ENCODE measurements at places on chromosomes 3 and 15.
A peak's percentile ranks its signal among the peaks of the same experiment; 100 is the strongest.

- no peak for DNase-seq
Observed at GRCh38 chr15:83320404-83320803, 35.9 kb upstream of the BNC1 start.

GRCh38 chr15:86611417-86612040 is 531.9 kb downstream of the AGBL1 start:
- DNase-seq: no peak

DNA sequence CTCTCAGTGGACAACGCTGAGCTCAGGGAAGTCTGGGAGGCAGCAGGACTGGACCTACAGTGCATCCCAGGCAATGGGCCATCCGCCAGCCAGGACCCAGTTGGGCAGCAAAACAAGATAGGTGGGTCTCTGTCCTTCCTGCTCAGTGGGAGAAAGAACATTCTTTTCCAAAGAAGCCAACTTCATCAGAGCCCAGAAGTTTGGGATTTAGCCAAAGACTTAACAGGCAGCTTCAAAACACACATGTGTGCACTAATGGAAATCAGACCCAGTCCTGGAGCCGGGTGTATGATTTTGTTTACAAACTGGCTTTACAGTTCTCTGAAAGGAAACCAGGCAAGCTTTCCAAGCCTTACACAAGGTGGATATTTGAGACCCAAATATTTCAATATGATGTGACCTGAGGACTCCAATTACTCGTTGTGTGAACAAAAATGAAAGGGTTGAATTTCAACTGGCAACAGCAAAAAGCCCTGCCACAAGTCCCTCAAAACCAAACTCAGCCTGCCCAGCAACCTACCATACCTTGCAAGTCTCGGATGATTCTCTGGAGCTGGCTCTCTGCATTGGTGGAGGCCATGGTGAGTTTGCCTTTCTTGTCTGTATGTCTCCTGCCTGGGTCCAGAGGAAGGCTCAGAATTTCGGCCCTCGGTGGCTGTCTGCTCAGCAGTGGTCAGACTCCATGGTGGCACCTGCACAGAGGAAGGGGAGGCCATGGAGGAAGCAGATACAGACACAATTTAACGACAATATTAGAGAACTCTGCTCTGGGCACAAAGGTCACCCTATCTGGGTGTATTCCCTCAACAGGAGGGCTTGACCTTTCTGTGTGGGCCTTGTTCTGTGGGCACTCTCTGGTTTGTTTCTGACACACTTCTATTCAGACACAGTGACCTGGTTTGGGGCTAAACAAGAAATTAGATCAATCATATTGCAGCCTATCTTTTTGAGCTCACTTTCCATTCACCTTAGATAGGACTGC is 11.0 kb downstream of the FYCO1 start:
- DNase-seq: no peak

GRCh38 chr3:146142757-146143156 is 18.2 kb downstream of the PLOD2 start:
- DNase-seq: no peak

GRCh38 chr3:108830991-108831614 is 8.5 kb downstream of the TRAT1 start:
- no peak for DNase-seq

DNA sequence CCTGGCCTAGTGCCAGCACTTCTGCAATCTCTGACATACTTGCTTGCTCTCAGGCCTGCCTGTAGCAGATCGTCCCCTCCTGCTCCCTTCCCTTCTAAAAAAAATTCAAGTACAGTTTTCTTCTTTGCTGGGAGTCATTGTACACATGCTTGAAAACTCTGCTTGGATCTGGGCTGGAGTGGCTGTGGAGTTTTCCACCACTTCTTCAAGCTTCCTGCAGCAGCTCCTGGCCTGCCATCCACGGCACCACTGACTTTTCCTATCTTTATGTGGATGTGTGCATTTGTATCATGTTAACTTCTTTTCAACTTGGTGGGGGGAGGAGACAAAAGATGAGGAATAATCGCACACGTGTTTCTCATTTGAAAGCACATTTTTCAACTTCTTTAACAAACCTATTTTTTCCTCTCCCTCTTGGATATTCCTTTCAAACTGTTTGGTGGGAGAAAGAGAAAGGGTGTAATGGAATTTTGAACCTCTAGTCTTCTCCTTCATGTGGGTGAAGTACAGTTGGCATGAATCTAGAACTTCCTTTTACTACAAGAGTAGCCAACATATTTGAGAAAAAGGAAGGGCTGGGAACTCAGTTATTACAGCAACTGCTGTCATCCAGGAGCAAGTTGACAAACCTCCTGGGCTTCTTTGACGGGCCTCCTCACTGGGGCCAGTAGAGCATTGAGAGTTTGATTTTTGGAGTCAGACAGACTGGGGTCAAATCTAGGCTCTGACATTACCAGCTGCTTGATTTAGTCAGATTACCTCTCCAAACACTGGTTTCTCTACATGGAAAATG is 61.2 kb upstream of the LRTM1 start:
- DNase-seq: no peak

- no peak for DNase-seq
Observed at GRCh38 chr15:55118344-55118870, 78.3 kb downstream of the RSL24D1 start.

DNA sequence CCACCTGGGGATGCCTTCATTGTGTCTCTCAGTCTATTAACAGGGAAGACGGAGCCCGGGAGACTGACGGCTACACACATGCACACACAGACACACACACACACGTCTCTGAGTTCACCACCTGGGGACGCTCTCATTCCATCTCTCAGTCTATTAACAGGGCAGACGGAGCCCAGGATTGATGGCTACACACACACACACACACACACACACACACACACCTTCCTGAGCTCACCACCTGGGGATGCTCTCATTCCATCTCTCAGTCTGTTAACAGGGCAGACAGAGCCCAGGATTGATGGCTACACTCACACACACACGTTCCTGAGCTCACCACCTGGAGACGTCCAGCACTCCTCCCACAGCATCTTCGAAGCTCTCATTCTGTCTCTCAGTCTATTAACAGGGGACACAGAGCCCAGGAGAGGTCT is 143.9 kb downstream of the OR4M2 start:
- DNase-seq: no peak

DNA sequence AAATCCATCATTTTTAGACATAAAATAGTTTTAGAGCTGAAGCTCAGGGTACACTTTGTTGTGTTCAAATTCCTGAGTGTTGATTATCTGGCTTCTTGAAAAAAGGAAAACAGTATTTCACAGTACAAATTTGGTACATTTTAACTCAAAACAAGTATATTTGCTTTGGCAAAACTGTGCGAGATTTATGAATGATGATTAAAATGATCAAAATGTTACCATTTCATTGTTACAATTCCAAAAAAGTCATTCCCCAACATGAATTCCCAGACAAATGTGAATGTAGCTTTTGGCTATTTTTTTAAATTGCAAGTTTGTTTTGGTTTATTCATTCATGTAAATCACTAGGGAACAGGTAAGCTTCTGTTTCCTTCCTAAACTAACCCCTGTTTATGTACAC is 347.4 kb upstream of the DCBLD2 start:
- no peak for DNase-seq

DNA sequence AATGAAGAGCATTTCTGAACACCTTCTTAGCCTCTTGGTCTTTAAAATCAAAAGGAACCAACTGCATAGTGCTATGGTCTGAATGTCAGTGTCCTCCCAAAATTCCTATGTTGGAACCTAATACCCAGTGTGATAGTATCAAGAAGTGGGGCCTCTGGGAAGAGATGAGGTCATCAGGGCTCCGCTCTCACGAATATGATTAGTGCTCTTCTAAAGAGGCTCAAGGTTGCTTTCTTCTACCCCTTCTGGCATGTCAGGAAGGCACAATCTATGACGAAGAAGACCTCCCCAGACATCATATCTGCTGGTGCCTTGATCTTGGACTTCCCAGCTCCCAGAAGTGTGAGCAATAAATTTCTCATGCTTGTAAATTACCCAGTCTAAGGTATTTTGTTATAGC is 209.5 kb downstream of the MAGI1 start:
- no peak for DNase-seq

- no peak for DNase-seq
Observed at GRCh38 chr3:32897981-32898623, 53.3 kb upstream of the CCR4 start.

- no peak for DNase-seq
Observed at GRCh38 chr15:75233504-75234190, 24.5 kb upstream of the GOLGA6C start.

- no peak for DNase-seq
Observed at GRCh38 chr15:65182538-65182937, 2.6 kb downstream of the CLPX start.

GRCh38 chr3:141115789-141116541 is 64.8 kb downstream of the SPSB4 start:
- no peak for DNase-seq

- DNase-seq: no peak
Observed at GRCh38 chr3:149593418-149594160, 64.2 kb downstream of the WWTR1 start.

DNA sequence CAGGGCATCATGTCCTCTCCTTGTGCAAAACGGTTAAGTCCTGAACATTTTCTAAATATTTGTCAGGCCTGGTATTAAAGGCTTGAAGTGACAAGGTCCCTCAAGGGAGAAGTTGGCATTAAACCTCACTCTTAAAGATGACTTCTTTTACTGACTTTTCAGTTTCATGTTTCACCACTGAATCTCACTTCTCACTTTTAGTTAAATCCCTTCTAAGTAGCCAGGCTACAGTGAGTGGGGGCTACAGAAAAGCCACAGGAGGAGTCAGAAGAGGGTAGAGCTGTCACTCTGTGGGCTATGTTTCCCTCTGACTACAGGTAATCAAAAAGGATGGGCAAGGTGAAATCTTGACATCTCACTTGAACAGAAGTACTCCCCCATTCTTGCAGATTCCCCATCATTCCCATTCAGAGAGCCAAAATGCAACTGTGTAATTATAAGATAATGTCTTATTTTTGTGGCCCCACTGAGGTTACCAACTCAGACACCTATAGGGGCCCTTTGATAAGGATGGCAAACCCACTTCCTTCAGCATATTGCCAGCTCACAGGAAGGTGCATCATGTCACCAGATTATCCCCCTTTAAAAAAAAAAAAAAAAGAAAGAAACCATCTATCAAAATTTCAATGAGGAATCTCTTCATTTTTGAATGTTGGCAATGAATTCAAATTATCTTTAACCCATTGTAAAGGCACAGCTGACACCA is 790.1 kb upstream of the CFAP20DC start:
- peak; percentile 18 for DNase-seq

DNA sequence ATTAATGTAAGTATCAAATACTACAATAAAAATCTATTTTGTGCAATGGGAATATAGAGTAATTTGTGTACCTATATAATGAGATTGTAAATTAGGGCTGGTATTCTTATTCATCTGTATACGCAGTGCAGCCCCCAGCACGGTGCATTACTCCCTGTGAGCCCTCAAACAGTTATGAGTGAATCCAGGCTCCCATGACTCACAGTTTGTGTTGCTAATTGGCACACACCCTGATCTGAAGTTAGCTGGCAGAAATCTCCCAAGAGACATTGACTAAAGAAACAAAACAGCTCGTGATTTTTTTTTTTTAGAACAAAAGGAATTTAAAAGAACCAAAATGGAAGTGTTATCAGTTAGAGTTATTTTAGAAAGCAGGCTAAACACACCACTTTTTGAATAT is 15.7 kb downstream of the GK5 start:
- DNase-seq: no peak

DNA sequence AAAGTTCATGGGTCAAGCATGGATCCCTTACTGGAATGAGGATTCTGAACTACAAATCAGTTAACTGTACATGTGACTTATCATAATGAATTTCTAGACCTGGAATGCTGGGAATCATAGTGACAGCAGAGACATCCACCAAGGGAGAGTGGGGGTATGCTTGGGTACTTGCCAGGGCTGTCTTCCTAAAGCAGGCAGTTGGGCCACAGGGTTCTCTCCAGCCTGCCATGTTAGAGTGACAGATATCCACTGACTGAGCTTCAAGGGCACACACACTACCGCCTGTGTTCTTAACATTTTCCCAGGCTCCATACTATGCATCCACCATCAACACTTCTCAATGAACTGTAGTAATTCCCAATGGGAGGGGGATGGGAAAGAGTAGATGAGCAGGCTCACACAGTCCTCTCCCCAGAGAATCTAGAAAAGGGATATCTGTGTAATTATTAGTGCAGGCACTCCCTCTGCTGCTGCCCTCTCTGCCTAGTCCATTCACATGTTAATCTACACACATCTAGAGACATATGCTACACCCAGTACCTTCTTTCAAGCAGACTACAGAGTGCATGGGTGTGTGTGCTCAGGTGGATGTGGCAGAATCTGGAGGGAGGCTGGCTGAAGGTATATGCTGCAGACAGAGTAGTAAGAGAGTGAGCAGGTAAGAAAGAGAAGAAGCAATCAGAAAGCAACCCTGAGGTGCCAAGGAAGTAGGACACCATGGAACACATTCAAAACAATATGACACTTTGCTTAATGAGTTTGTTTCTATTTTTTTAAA is 3.7 kb downstream of the FSTL1 start:
- no peak for DNase-seq

GRCh38 chr3:5579139-5579602 is 391.7 kb downstream of the EDEM1 start:
- DNase-seq: no peak

DNA sequence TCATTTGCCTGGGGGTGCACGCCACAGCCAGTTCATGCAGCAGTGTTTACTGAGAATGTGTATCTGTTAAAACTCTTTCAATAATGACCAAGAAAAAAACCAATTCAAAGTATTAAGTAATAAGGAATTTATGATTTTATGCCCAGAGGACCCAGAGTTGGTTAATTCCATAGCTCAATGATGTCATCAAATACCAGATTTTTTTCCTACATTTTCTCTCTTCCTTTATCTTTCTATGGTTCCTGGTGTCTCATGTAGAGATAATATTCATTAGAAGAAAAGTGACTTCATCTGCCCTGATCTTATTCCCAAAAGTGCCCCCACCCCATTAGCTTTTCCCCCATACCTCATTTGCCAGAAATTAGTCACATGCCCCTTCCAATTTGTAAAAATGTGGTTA is 44.6 kb upstream of the LMCD1 start:
- no peak for DNase-seq

GRCh38 chr15:67023517-67024313 is 41.7 kb upstream of the SMAD3 start:
- DNase-seq: no peak

- DNase-seq: no peak
Observed at GRCh38 chr3:168996622-168997021, 666.9 kb downstream of the MECOM start.

DNA sequence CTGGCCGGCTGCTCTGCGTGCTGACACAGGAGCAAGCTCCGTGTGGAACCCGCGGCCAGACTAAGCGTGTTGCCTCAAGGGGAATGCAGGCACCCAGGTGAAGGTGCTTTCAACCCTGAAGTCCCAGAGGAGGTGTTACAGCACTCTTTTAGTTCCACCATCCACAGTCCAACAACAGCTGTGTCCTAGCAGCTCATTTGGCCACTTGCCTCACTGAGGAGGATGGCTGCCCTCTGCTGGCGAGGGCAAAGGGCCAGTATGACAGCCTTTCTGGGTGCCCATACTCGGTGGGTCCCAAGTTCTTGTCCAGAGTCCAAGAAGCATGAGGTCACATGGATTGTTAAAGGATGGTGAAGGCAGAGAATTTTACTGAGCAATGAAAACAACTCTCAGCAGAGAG is 87.8 kb downstream of the C3orf85 start:
- DNase-seq: no peak
